CD4-positive, alpha-beta T cell (primary cell): ENCODE measurements at places on chromosomes 2 and 18. TPM values are rescaled to one million over a fixed set of nuclear protein-coding genes. Genes with fewer than 3 reads are reported as not detected.

DNA sequence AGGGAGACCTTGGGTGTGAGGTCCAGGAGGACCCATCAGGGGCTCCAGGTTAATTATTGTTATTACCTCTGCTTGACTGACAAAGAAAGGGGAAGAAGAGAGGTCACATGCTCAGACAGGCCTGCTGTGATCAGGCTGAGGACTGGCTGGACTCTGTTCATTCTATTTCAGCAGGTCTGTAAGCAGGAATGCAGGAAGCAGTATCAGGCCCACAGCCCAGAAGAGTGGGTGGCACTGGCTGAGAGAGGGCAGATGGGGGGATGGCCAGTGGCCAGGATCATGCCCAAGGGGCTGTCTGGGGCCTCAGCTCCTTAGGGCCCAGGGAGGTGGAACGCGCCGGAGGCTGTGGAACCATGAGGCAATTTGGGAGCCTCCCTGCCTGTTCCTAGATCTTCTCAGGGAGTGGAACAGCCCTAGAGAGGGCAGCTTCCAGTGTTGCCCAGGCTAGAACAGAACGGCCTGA lies 43.7 kb upstream of the ZBTB7C start:
- DNase-seq: no peak

DNA sequence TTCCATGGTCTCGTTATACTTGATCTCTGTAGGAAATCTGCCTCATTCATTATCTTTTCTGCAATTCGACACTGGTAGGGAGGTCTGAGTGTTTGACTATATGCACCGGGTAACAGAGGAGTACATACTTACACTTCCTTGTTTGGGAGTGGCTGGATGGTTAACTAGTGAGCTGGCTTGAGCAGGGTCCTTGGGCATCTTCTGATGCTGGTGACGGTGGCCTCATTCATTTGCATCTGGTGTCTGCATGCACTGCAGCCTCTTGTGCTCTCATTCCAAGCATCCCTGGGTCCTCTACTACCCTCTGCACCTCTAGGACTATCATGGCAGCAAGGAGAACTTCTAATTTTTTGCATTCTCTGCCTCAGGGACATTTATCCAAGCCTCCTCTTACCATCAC lies 100.0 kb upstream of the TCF4 start:
- no peak for DNase-seq

GRCh38 chr18:63444580-63444979 lies 22.3 kb upstream of the VPS4B start:
- no peak for DNase-seq

Gene MYO5B
- total RNA-seq: not detected

Gene CD8B
- total RNA-seq: 0.75 TPM

Gene SIGLEC15
- total RNA-seq: not detected

DNA sequence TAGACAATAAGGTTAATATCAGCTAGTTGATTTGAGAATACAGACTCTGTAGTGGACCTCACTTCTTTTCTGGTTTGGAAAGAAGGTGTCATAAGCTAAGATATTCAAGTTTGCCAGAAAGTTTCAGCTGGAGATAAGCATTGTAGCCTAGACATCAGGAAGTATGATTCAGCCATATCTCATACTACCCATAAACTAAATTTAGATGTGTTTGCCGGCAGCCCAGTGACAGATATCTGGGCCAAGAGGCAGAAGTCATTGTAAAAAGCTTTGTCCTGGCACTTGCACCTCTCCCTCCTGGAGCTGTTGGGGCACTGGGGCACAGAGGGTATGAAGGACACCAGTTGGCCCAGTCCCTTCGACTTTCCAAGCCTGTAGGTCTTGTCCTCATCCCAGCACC lies 128.0 kb downstream of the EPHA4 start:
- DNase-seq: no peak

DNA sequence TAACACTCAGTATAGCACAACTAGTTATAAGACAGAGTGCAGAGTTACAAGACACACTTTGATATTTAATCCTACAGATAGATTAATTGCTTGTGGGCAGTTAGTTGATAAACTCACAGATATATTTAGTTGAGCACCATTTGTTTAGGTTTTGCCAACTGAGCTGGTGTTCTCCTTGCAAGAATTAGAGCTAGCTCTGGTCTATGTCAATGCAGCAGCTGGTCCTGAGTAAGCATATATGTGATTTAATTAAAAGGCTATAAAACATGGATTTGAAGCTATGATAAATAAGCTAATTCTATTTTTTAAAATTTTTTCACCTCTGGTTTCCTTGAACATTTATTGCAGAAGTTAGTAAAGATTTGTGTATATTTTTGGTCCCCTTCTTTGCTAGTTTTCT lies 35.6 kb downstream of the GPD2 start:
- no peak for DNase-seq

DNA sequence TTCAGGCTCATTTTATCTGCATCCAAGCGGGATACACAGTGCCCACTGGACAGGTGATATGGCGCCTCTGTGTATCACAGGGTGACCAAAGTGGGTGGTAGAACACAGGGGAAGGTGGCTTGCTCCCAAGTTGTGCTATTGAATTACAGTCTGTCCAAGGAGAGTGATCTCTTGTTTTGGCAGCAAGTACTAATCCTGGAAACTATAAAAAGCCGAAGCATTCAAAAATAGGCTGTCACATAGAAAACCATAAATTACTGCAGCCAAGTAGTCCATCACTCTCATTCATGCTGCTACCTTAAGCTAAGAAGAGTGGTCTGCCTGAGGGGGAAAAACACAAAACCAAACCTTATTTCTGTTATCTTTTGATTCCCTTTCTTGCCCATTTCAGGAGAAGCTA lies 237.1 kb upstream of the POU3F3 start:
- DNase-seq: no peak

- no peak for DNase-seq
Measured at GRCh38 chr2:60312618-60313017, 240.8 kb downstream of the BCL11A start.

DNA sequence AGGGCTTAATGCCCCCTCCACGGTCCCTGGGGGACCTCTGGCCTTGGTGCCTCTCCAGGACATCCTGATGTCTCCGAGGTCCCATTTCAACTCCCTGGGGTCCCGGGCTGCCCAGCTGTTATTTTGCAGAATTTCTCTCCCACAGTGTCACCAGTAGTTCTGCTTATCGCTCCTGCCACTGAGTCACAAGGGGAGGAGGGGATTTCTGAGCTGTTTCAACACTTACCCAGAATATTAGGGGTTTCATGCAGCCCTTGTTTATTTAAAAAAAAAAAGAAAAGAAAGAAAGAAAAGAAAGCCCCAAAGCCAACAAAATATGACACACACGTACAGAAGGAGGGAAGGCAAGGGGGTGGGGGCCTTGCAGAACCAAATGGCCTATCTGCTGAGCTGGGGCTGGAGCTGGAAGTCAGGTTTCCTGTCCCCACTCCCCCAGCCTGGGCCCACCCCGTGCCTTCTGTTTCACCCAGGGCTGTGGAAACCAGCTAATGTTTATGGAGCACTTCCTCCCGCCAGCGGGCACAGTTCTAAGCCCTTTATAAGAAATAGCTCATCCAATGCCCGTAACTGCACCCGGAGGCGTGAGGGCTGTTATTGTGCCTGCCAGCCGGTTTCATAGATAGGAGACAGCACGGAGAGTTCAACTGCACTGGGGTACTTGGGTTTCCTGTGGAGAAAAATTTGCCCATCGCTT lies 8.4 kb upstream of the ARID5A start:
- peak; percentile 26 for DNase-seq

DNA sequence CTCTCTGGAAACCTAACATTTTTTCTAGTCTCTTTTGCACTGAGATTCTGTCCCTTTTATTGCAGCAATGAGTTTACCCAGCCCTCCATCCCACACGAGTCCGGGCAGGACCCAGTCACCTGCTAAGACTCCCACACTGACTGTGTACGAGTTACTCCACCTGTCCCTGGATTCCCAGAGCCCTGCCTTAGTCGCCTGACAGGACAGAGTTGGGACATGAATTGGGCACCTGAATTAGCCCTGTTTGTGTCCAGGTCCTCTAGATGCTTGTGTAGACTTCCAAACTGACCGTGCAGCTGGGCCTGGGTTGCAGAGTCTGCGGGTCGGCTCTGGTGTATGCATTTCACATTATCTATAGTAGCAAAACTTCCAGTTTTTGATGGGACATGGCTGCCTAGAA lies 238.7 kb downstream of the VAPA start:
- DNase-seq: no peak

- DNase-seq: no peak
Measured at GRCh38 chr18:63508596-63508995, 31.8 kb downstream of the SERPINB5 start.

DNA sequence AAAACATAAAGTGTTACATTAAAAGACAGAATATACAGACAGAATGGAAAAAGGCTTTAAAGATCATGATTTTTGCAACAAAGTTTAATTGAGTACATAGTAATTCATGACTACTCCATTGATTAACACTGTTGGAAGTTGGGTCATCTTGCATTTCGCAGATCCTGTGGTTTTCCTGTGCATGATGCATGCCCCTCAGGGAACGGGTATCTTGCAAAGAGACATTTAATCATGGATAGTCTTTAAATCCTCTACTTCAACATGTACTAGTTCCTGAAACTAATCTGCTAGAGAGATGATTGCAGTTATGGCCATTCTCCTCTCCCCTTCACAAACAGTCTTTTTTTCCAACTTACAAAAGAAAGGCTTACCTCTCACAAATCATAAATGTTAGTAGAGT lies 155.6 kb upstream of the DSEL start:
- no peak for DNase-seq

DNA sequence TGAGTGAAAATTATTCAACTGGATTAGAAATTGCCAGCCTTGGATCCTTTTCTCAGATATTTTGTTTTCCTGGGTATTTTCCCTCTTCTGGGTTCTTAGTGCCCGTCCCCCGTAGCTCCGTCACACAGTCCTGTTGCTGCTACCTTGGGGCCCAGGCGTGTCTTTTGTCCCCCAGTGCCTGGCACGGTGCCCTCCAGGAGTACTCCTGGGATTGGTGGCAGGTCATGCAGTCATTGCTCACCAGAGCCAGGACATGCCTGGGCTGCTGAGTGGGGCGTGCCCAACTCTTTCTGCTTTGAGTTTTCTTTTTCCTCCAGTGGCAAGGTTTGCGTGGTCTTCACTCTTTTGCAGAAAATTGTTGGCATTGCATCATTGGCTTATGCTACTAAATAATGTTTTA lies 275.2 kb downstream of the AGAP1 start:
- no peak for DNase-seq

DNA sequence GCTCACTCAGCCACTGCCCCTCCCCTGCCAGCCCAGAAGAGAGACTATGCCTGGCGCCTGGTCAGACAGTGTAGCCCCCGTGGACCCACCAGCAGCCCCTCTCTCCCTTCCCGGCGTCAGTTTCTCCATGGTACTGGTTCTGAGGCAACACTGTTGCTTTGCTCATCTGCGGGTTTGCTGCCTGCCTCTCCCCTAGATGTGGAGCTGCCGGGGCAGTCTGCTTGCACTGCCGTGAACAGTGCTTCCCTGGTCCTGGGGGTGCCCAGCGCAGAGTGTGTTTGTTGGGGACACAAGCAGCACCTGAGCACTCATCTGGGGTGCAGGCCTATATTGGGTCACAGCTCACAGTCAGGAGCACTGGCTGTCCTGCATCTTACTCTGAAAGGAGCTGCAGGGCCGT lies 309.9 kb downstream of the NDUFA10 start:
- no peak for DNase-seq

Gene FOXI3
- not detected for total RNA-seq

DNA sequence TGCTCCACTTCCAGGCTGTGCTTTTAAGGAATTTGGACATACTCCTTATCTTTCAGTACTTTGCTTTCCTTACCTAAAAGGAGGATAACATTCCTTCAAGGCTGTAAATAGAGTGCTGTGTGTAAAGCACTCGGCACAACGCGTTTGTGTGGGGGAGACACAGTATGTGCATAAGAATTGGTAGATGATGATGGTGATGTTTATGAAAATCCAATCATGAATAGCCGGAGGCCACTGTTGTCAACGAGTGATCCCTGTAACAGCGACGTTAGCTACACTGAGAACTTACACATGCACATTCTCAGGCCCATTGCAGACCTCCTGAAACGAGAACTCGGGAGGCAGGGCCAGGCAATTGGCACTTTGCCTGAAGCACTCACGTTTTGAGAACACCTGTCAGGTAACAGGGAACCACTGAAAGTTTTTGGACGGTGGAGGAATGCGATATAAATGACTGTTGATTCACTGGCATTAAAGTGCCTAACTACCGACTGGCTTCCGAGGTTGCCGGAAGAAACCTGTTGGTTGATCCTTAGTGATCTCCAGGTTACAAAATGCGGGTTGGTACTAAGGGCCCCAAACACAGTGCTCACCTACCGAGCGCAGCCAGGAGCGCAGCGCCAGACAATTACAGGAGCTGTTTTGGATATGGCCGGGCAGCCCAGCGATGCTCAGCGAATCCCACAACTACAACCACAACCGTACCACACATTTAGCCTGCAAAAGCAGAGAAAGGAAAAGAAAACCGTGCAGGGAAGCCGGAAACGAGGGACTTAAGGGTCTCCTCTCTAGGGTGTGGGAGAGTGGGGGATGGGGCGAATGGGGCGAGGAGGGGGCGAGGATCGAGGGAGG lies 1.0 kb upstream of the MAP4K4 start:
- DNase-seq: no peak

- no peak for DNase-seq
Measured at GRCh38 chr18:57941841-57942489, 102.1 kb upstream of the NEDD4L start.

Gene MAP2
- 0.20 TPM for total RNA-seq

DNA sequence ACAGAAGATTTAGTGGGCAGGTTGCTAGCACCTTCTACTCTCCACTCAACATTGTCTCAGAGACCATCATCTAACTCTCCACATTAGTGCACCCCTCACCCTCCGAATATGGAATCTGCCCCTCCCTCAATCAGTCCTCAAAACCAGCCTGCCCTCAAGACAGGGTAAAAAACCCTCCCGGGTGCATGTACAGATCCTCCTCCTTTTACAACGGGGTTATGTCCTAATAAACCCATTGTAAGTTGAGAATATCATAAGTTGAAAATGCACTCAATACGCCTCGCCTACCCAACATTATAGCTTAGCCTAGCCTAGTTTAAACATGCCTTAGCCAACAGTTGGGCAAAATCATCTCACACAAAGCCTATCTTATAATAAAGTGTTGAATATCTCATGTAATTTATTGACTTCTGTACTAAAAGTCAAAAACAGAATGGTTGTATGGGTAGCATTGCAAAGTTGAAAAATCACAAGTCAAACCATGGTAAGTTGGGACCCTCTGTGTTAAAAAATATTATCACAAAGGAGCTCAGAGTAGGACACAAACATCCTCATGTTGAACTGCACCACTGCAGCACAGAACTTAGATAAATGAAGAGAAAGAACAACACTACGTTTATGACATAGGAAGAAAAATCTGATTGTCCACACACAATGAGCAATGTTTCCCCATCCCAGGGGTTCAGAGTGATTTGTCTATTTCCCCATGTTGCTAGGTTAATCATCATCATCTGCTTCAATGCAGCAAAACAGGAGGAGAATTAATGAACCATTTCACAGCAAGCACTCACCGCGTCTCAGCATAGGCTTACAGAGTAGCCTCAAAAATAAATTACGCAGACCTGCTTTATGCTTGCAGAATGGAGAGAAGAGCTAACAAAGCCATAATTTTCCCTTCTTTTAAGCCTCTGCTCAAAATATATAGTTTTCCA lies 184.1 kb upstream of the ARL4C start:
- no peak for DNase-seq

Gene MRO
- not detected for total RNA-seq

Gene IL1B
- 3.8 TPM for total RNA-seq
